ENCODE measurements at places on chromosomes 1 and 21.

DNA sequence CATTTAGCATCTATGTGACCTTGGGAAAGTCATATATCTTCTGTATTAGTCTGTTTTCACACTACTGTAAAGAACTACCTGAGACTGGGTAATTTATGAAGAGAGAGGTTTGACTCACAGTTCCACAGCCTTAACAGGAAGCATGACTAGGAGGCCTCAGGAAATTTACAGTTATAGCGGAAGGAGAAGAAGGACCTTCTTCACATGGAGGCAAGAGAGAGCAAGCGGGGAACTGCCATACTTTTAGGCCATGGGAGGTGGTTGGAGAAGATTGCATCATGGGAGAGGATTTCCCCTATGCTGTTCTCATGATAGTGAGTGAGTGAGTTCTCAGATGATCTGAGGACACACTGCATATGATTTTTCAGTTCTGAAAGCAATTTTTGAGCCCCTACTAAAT is 87.9 kb downstream of the CLEC20A start:
- DNase-seq, result no peak

DNA sequence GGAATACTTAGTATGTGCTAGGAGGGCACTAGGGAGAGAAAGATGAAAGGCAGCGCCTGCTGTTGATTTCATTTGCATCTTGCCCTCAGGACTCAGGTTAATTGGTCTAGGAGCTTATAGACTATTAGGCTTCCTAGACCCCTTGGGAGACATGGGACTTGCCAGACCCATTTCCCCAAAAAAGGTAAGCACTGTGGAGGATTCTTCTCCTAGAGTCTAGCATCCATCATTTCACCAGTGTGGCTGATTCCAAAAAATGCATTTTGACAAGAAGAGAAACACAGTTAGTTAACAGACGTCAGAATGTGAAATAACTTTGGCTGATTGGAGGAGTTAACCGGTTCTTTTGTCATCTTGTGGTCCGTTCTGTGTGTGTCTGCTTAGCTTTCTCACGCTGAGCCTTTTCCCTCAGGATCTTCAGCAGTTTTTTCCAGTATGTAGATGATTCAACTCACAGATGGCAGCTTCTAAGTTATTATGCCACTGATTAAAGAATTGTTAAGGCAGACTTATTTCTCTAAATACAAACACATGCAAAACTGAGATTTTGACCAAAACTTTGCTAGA is 108.8 kb downstream of the KIF26B start:
- DNase-seq, result no peak

- no peak for DNase-seq
These were observed 523.6 kb upstream of the PLXNA2 start for GRCh38 chr1:208767816-208768215.

DNA sequence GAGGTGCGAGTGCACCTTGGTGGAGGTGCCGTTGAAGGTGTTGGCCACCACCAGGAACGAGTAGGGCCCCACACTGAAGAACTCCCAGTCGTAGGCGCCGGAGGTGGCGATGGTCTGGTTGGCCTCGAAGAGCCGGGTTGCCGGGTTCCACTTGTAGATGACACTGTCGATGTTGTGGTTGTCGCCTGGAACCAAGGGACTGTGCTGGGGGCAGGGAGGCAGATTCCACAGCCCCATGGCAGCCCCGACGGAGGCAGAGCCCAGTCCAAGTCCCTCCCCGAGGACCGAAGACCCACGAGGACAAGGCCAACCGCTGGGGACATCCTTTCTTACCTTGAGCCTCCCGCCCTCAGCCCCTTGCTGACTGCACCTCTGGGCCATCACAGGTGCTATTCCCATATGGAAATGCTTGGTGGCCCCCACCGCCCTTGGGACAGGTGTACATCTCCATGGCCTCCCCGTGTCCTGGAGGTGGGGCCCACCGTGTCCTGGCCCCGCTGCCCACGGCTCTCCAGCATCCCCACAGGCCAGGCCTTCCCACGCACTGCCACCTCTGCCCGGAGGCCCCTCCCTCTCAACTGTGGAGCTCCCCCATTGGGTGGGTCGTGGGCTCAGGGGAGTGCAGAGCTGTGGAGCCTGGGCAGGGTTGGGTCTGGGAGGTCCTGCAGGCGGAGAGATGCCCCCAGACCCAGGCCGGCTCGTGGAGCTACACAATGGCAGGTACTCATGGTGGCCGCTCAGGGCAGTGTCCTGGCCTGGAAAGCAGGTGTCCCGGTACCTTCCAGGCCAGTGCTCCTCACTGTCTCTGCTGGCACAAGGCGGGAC is 17.9 kb downstream of the KRTAP10-1 start:
- DNase-seq, result no peak

GRCh38 chr1:92759361-92759760 is 25.5 kb downstream of the EVI5 start:
- no peak for DNase-seq

DNA sequence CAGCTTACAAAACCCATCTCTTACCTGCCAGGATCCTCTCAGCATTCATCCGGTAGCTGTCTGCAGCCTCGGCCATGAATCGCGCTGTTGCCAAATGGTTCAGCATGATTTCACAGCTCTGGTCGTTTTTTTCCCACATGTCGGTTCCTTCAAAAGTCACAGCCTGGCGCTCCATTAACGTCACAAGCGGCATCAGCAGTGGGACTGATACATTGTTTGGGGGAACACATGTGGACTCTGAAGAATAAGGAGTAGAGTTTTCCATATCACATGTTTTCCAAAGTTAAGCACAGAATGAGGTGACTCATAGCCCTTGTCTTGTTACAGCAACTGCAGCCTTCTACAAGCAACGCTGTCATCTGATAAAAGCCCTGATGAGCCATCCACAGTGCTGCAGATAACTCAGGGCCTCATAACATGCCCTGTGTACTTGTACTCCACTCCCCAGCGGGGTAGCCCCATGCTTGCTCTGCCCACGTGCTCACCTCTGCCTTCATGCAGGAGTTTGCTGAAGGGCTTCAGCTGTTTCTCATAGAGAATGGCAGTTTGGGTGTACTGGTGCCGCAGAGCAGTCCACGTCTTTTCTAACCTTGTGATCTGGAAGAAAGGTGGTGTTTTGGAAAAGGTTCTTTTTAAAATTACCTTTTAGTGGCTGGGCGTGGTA is 114.2 kb downstream of the BCAR3 start:
- DNase-seq, result no peak

DNA sequence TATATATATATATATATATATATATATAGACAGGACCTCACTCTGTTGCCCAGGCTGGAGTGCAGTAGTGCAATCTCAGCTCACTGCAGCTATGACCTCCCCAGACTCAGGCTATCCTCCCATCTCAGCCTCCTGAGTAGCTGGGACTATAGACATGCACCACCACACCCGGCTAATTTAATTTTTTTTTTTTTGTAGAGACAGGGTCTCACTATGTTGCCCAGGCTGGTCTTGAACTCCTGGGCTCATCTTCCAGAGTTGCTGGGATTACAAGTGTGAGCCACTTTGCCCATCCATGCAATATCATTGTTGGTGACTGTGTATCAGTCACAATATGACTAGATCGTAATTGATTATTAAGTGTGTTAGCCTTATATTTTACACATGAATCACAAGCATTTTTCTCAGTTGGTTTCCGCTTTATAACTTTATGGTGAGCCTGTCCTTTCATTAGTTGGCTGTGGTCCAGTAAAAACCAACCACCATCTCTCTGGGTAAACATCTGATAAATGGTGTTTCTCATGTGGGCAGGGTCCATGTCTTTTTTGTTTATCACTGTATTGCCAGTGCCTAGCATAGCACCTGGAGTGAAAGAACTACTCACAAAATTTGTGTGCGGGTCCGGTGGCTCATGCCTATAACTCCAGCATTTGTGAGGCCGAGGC is 63.6 kb downstream of the MYOM3 start:
- DNase-seq, result no peak

- DNase-seq, result no peak
These were observed 83.8 kb downstream of the TMEM53 start for GRCh38 chr1:44590475-44590874.

- DNase-seq, result no peak
These were observed 10.6 kb upstream of the USP1 start for GRCh38 chr1:62426237-62426636.

DNA sequence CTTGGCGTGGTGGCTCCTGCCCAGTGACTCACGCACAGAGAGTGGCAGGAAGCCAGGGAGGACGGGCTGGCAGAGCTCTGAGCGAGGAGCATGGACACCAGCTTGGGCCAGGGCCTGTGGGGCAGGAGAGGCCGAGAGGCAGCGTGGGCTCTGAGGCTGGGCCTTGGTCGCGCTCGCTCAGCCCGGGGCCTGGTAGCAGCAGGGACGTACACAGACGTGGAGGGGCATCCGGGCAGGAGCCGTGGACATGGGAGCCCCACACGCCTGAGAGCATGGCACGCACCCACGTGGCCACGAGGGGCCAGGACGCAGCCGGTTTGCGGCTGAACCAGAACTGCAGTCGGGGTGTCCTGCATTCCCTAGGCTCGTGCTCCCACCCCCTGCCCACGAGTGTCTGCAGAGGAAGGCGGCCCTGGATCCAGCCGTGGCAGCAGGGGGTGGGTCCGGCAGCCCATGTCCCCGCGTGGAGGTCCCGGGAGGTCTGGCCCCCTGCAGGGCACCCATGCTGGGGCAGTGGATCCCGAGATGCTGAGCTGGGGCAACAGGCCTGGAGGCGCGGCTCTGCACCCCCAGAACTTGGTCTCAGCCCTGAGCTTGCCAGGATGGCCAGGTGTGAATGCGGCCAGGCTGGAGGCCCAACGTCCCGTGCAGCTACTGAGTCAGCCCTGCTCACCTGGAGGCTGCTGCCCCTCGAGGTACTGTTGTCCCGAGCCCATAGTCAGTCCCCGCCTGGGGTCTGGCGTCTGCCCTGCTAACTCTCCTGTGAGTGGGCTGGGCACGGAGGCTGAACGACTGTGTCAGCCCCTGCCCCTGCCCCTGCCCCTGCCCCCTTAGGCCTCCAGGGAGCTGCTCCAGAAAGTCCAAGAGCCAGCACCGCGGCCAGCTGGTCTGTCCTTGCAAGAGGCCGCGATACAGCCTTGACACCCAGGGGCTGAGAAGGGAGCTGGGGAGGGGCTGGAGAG is 61.6 kb downstream of the SLX9 start:
- DNase-seq, result no peak

DNA sequence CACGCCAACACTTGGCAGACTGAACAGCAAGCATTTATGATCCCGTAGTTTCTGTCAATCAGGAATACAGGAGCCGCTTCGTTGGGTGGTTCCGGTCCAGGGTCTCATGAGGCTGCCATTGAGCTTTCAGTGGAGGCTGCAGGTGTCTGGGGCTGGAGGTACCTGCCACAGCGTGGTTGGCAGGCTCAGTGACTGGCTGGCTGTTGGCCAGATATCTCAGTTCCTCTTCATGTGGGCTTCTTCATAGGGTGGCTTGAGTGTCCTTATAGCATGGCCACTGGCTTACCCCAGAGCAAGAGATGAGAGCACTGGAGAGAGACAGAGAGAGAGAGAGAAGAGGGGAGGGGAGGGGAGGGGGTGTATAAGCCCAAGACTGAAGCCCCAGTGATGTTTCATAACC is 29.3 kb downstream of the PIK3CD start:
- no peak for DNase-seq

GRCh38 chr1:223106856-223107255 is 36.2 kb downstream of the TLR5 start:
- DNase-seq, result no peak

- no peak for DNase-seq
These were observed 56.9 kb downstream of the TRABD2B start for GRCh38 chr1:47940326-47940725.

DNA sequence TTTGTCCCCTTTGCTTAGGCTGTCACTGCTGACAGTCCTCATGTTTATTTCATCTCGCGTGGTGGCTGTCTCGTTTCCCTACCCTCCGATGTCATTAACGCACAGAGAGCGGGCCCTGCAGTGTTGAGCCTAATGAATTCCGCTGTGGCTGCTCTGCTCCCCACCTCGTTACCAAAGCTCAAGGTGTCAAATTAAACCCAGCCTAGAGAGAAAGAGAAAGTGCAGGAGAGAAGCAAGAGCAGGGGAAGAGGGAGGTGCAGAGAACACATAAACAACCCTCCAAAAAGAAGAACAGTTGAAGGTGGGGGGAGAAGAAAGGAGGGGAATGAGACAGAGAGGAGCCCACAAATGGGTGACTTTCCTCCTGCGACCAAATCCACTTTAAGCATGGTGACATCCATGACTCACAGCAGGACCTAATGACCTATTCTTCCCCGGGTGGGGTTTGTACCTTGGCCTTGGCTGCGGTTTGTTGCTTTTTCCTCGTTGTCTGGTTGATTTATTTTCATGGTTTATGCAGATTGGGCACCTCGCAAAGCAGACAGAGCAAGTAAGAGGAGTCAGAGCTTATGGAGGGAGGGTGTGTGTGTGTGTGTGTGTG is 92.5 kb downstream of the PBX1 start:
- no peak for DNase-seq

DNA sequence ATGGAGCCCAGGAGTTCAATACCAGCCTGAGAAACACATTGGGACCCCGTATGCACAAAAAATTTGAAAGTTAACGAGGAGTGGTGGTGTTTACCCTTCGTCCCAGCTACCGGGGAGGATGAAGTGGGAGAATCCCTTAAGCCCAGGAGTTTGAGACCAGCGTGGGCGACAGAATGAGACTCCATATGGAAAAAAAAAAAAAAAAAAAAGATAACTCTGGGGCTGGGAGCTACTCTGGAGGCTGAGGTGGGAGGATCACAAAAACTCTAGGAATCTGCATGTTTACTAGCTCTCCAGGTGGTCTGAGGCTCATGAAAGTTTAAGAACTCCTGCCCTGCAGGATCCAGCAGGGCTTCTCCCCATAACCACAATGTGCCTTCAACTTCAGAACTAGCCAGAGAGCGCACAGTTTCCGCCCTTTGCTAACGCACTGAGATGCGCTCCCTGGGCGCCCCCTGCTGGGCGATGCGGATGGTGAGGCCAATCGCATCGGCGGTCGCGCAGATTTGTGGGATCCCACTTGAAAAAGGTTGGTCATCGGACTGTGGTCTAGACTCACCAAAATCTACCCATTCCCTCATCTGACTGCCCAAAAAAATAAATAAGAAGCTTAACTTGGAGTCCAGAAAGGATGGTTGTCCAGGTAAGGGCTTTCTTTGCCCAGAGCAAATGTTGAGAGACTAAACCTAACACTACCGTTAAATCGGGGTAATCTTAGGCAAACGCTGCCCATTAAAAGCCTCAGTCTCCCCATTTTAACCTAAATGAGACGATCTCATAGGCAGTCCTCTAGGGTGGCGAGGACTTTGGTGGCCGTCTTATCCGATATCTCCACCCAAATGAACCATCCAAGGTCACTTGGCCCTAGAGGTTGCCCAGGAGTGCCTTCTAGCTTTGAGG is 8.8 kb downstream of the ZNF683 start:
- peak; percentile 78 for DNase-seq

- no peak for DNase-seq
These were observed 51.6 kb downstream of the PDE4B start for GRCh38 chr1:65844296-65844695.

- no peak for DNase-seq
These were observed 85.6 kb downstream of the MAN1C1 start for GRCh38 chr1:25702101-25702775.

GRCh38 chr1:3596663-3597598 is 14.4 kb downstream of the MEGF6 start:
- no peak for DNase-seq

- no peak for DNase-seq
These were observed 390.9 kb downstream of the KCNH1 start for GRCh38 chr1:210743038-210743437.

GRCh38 chr1:235075048-235075776 is 53.4 kb downstream of the TOMM20 start:
- DNase-seq, result peak; percentile 89

All from GM06990 (cell line).